Right renal cortex interstitium (tissue), 3 donors: ENCODE measurements at places on chromosomes 5 and 9.

- no peak for DNase-seq
These were observed 126.8 kb downstream of the TMEM174 start for GRCh38 chr5:73299665-73300336.

DNA sequence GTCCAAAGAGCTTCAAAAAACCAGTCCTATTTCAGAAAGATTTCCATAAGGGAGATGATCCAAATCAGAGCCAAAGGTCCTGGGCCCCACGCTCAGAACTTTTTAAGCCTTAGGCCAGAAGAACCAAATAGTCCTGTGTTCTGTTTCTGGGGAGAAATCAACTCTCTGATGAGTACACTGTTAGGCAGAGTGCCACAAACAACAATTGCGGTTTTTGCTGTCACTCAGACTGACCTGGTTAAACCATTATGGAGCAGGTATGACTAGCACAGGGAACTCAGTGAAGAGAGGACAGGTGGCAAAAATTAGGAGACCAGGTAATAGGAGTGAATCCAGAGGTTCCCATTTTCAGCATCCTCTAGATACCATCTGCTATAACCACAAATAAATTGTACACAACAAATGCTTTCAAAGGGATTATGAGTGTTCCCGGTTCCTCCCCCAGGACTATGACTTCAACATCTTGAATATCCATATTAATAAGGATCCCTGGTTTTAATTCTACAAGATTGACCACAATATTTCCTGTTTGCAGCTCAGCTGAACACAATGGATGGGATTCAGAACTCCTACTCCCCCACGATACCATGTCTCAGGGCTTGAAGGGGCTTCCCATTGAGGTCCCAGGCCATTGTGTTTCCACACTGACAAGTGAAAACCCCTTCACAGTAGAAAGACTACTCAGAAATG lies 52.1 kb upstream of the FREM1 start:
- DNase-seq, result no peak

DNA sequence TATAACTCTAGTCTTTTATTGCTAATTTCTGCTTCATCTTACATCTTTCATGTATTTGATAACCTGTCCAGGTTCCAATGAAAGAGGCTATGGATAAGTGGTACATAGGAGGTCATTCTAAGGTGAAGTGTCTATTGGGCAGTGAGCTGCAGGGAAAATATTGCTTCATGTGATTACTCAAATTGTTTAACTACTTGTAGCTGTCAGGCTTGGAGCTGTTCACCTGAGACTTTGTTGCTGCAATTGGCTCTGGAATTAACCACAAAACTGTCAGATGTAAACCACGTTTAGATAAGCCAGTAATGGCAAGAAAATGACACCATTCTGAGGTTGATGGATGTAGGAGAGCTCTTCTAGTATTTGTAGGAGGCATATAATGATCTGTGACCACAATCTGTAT lies 26.0 kb downstream of the ADAMTSL1 start:
- no peak for DNase-seq

DNA sequence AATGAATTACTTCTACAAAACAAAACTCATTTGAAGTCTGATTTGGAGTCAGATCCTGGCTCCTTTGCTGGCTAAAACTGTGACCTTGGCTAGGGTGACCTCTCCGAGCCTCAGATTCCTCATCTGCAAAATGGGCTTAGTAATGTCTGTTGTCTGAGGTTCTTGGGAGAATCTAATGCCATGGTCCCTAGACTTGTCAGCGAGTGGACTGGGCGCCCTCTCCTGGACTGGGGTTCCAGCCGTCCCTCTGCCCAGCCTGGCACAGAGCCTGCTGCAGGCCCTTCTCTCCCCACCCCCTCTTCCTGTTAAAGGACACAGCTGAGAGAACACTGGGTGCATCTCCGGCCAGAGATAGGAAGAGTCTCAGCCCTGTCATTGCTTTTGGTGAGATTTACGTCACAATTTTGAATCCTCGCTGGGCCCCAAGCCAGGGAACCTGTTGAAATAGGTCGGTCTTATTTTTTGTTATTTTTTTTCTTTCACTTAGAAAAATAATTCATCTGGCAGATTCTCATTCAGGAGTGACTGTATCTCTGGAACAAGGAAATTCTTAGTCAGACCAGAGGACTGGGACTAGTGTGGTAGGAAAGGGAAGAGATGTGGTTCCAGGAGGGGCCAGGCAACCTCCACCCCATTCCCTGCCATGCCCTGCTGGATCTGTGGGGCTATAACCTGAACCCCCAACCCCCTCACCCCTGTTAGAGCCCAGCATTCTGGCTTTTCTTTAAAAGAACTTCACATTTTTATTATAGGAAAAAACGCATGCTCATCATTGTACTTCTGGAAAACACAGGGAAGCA lies 48.2 kb upstream of the RPL26L1 start:
- DNase-seq, result no peak

DNA sequence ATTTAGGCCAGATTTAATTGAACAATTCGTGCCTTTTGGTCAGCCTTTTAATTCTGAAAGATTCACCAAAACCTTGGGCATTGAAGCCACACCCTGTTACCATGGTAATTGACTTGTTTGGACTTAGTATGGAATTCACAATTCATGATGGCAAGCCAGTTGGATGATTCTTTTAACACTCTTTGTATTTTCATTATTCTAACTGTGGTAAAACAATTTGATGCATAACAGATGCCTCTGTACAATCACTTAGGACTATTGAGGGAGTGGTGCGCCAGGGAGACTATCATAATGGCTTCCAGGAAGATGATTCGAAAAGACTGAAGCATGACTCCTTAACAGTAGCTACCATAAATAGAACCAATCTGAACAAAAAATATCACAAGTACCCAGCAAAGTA lies 381.1 kb upstream of the ADAMTS16 start:
- no peak for DNase-seq

- no peak for DNase-seq
These were observed 195.4 kb downstream of the HSPA4 start for GRCh38 chr5:133247151-133247709.

DNA sequence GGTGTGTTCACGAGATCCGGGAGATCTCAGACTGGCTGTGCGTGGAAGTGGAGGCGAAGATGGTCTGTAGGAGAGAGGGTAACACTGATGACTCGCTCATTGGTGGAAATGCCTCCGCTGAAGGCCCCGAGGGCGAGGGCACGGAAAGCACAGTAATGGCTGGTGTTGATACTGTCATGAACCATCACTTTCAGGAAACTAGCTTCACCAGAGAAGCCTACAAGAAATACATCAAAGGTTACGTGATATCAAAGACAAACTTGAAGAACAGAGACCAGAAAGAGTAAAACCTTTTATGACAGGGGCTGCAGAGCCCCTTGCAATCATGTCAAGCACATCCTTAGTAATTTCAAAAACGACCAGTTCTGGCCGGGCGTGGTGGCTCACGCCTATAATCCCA lies 265.7 kb downstream of the GOLPH3 start:
- DNase-seq, result no peak

- DNase-seq, result no peak
These were observed 1342.4 kb upstream of the DMAC1 start for GRCh38 chr9:9142001-9142400.

GRCh38 chr9:133761641-133762248 lies 23.6 kb upstream of the SARDH start:
- no peak for DNase-seq

DNA sequence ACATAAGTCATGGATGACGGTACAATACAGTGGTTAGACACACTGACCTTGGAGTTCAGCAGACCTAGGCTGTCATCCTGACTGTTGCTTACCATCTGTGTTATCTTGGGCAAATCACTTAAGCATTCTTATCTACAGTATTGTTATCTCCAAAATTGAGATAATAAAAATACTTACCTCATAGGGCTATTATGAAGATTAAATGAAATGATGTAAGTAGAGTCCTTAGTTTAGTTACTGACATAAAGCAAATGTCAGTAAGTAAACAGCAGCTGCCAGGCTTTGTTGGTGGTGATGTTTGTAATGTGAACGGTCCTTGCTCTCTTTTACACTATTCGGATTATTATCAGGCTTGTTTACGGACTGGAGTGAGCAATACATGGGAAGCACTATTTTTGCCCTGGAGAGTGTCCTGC lies 107.3 kb upstream of the DPYSL3 start:
- no peak for DNase-seq

GRCh38 chr9:26264709-26265601 lies 586.7 kb upstream of the TUSC1 start:
- DNase-seq, result no peak

DNA sequence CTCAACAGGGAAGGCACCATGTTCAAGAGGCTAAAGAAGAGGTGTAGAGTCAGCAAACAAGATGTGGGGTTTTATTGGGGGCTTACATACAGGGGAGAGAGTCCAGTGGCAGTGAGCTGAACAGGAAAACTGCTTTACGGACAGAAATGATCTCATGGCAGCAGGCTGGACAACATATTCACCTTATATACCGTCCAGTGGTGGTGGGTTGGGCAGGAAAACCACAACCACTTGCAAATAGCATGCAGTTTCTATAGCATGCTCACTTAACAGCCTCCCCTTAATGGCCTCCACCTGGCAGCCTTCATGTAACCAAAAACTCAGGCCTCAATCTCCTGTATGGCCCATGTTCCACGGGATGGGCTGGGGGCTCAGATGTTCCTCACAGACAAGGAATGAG lies 5.4 kb downstream of the TNFSF8 start:
- DNase-seq, result no peak

DNA sequence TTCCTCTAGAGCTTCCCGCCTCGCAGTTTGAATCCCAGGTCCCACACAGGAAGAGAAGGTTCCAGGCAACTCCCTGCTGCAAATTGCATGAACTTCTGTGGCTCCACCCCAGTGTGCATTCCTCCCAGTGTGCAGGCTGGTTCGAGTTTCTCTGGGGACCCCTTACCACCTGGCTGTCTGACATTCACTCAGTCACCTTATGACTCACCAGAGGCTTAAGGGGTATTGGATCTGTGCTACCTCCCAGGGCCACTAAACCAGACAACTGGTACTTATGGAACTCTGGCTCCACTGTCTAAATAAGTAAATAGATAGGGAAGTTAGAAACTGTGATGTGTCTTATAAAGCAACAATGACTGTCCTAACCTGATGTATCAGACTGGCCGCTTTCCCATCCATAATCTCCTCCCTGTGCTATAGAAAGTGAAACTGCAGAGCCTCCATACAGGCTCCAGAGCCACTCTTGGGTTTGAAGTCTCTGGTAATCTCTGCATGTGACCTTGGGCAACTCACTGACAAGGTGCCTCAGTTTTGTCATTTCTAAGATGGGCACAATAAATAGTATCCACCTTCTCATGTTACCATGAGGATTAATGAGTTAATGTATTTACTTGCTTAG lies 720.6 kb downstream of the SEMA5A start:
- no peak for DNase-seq
